Breast epithelium (tissue), 4 donors: ENCODE measurements at places on chromosomes 6 and 20. TPM values are rescaled to one million over a fixed set of nuclear protein-coding genes. Genes with fewer than 3 reads are reported as not detected.

- H3K27me3 ChIP-seq, result no peaks in the 10 kb centered on the region
- H3K36me3 ChIP-seq, result peaks cover 4% of the 10 kb centered on the region
- H3K27ac ChIP-seq, result no peak overlapping the region
- H3K4me3 ChIP-seq, result no peak overlapping the region
These were observed 27.7 kb downstream of the AKIRIN2 start for GRCh38 chr6:87674290-87674689.

DNA sequence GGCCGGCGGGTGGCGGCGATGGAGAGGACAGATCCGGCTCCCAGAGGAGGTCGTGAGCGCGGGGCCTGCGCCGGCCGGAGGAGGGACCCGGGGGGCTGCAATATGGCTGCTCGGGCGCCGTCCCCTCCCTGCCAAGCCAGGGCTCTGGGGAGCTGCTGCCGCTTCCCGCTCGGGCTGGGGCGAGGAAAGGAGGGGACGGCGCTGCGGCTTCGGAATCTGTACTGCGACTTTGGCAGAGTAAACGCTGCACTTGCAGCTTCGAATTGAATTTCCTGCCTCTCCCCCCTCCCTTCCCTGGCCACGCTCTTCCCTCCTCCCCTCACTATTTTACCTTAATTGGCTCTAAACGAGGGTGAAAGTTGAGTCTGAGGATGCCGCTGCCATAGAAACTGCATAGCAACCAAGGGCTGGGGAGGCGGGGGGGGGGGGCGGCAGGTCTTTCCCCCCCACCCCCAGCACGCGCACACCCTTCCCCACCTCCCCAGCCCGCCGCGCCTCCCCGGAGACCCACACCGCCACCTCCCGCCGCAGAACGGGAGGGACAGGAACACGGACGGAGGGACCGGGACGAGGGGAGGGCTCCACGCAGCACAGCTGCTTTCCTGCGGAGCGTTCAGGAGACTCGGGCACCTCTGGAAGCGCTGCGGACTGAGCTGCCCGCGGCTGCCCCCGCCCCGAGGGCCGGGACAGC is 93.9 kb downstream of the RNASET2 start:
- H3K36me3 ChIP-seq, result no peaks in the 10 kb centered on the region
- H3K27me3 ChIP-seq, result no peaks in the 10 kb centered on the region
- peaks cover 6% of the 10 kb centered on the region for H3K4me1 ChIP-seq
- H3K27ac ChIP-seq, result no peak overlapping the region

DNA sequence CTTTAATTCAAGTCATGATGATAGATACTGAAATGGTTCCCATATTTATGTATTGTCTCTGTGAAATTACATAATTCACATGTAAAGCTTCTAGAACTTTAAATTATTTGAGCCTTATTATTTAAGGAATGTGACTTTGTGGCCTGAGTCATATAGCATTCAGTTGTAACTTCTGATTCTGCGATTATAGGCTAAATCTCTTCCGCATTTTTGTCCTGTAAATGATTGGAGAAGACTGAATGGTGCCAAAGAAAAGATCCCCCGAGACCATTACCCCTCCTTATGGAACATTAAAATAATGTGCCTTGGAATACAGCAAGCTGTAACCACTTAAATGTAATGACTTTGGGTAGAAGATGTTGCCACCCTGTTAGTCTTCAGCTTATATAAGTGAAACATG is 63.3 kb upstream of the MAP7 start:
- H3K27ac ChIP-seq, result no peak overlapping the region
- H3K4me1 ChIP-seq, result no peaks in the 10 kb centered on the region

GRCh38 chr6:163490826-163491577 is 76.5 kb downstream of the QKI start:
- no peaks in the 10 kb centered on the region for H3K36me3 ChIP-seq
- H3K4me3 ChIP-seq, result no peak overlapping the region
- peak; percentile 87 for DNase-seq
- H3K27ac ChIP-seq, result peak overlapping the region; percentile 71

The BCKDHB gene
- total RNA-seq, result 33.7 TPM

DNA sequence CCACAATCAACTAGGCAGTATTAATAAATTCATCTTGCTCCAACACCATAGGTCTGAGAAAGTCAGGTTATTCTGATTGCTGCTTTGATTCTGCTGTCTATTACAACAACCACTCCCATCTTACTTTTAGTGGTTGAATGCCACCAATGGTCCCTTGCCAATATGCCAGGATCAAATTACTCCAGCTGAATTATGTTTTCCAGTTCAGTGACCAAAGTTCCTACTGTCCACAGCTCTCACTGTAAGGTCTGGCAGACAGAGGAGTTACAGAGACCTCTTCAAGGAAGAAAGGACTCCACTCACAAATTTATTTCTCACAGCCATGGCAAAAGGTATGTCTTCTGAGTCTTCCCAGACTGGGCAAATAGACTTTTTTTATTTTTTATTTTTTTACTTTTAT is 557.0 kb downstream of the HAO1 start:
- H3K27me3 ChIP-seq, result no peaks in the 10 kb centered on the region
- DNase-seq, result no peak
- H3K4me1 ChIP-seq, result no peaks in the 10 kb centered on the region

The GRM4 gene
- total RNA-seq, result not detected

The BANF2 gene
- not detected for total RNA-seq

DNA sequence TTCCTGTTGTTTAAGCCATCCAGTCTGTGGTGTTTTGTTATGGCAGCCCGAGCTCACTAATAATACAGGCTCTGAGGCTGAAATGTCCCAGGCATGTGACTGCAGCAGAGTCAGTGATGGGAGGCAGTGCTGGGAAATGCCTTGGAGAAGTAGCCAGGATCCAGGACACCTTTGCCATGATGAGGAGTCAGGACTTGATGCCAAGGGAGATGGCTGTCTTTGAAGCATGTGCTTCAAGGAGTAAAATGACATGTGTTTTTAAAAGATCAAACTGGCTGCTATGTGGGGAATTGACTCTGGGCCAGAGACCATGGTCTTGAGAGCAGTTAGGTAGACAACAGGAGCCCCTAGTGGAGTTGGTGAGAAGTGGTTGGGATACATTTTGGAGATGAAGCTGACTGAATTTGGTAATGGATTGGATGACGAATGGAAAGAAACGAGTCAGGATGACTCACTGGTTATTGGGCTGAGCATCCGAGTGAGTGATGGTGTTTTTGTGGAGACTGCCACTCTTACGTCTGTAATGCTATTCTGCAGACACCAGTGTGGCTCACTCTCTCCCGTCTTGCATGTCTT is 322.2 kb downstream of the PLCB1 start:
- no peaks in the 10 kb centered on the region for H3K27me3 ChIP-seq
- DNase-seq, result no peak
- H3K36me3 ChIP-seq, result no peaks in the 10 kb centered on the region

The TPBG gene
- 73.2 TPM for total RNA-seq

GRCh38 chr6:113143206-113143605 is 713.9 kb upstream of the MARCKS start:
- H3K36me3 ChIP-seq, result no peaks in the 10 kb centered on the region
- no peak overlapping the region for H3K27ac ChIP-seq
- no peaks in the 10 kb centered on the region for H3K4me1 ChIP-seq
- H3K27me3 ChIP-seq, result no peaks in the 10 kb centered on the region
- no peak for DNase-seq

The HSPA12B gene
- total RNA-seq, result 25.2 TPM

The SLC12A5 gene
- 0.33 TPM for total RNA-seq

GRCh38 chr20:18778690-18779392 is 34.7 kb upstream of the SCP2D1 start:
- no peaks in the 10 kb centered on the region for H3K4me1 ChIP-seq
- no peaks in the 10 kb centered on the region for H3K36me3 ChIP-seq
- H3K27ac ChIP-seq, result no peak overlapping the region
- no peaks in the 10 kb centered on the region for H3K27me3 ChIP-seq
- no peak overlapping the region for H3K4me3 ChIP-seq

DNA sequence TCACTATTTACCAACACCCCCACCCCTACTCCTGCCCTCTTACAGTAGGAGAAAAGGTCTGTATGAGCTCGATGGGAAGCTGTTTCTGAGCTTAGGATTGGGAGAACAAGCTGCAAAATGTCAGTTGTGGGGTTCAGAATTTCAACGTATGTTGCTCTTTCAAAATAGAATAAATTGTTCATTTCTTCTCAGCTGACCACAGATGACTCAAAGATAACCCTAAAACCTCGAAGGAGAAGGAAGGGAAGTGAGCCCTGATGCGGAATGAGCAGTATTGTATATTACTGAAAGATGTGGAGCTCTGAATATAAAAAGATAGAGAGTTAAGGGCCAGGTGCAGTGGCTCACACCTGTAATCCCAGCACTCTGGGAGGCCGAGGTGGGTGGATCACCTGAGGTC is 35.9 kb upstream of the MYLIP start:
- no peaks in the 10 kb centered on the region for H3K36me3 ChIP-seq
- no peak overlapping the region for H3K4me3 ChIP-seq
- H3K27ac ChIP-seq, result no peak overlapping the region
- no peaks in the 10 kb centered on the region for H3K4me1 ChIP-seq
